ENCODE measurements at places on chromosomes 13 and 19.

DNA sequence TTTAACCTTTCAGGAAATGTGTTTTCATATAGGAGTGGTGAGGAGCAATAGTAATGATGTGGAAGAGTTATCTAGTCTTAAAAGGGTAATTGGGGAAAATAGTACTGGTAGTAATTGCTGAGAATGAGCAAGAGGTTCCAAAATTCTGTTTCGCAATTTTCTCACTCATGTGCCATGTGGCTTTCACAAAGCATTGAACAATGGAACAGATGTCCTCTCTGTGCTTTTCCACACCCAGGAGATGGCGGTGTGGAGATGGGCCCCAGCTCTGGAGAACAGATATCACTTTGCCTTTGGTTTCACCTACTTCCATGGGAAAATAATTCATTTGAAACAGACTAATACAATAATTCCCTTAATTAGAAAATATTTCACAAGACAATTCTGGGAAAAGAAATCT lies 170.0 kb upstream of the SLC10A2 start:
- DNase-seq, result no peak

GRCh38 chr13:32941368-32941767 lies 74.9 kb upstream of the KL start:
- DNase-seq, result no peak

GRCh38 chr19:16509141-16510061 lies 13.2 kb downstream of the C19orf44 start:
- no peak for DNase-seq

DNA sequence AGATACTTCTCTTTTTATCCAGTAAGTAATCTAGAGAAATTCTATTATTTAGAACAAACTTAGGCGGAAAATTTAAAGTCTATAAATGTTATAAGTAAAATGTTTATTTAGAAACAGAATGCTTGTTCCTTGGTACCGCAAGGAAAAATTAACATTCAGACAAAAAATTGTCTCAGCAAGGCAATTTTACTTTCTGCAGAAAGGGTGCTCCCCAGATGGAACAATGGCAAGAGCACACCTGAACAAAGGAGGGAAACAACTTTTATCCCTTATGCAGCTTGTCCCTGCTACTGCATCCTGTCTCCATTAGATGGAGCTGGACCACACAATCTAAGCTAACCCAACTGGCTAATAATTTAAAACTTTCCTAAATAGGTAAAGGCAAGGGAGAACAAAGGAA lies 6.5 kb upstream of the ZNF708 start:
- no peak for DNase-seq

DNA sequence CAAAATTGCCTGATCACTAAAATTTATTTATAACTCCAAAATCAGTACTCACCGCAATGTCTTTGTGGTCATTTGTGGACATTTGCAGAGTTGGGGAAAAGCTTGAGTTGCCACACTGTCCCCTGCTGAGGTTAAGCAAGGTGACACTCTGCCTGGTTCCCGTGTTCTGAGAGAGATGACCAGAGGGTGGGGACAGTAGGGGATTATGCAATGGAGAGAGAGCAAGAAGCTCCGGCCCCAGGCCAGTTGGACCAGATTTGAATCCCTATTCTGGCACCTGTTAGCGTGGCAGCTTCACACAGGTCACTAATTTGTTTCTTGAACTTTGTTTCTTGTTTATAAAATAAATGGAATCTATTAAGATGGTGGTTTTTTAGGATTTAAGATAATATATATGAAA lies 17.8 kb downstream of the ERCC5 start:
- DNase-seq, result no peak

Data from RWPE2 (cell line).